ENCODE measurements at places on chromosomes 1 and 21. TPM values are rescaled to one million over a fixed set of nuclear protein-coding genes. Genes with fewer than 3 reads are reported as not detected.

DNA sequence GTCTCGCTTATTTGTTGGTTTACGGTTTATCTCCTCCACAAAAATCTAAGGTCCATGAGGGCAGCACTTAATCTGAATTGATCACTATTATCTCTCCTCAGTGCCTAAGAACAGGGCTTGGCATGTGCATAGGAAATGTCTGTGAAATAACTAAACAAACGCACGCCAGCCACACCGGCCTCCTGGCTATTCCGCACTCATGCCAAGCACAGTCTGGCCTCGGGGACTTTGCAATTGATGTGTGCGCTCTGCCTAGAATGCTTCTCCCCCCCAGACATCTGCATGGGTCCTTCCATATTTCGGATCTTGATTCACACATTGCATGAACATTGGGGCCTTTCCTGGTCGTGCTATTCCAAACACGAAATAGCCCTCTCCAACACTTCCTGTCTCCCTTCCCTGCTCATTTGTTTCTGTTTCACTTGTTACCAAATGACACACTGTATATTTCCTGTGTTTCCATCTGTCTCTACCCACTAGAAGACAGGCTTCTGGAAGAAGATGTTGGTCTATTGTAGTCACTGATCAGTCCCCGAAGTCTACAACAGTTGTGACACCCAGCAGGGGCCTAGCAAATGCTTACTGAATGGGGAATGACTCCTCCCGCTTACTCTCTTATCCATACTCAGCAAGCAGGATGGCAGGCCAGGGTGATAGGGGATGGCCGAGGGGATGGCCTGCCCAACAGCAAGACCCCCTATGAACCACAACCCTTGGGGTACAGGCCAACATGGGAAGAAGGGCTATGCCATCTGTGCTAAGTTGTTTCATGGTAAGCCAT is 93.9 kb downstream of the GLIS1 start:
- no peak overlapping the region for H3K27ac ChIP-seq
- peaks cover 11% of the 10 kb centered on the region for H3K27me3 ChIP-seq
- no peak for DNase-seq
- no peaks in the 10 kb centered on the region for H3K4me1 ChIP-seq
- no peak overlapping the region for H3K4me3 ChIP-seq
- H3K36me3 ChIP-seq: no peaks in the 10 kb centered on the region

GRCh38 chr1:61158591-61158990 is 76.2 kb downstream of the NFIA start:
- H3K4me1 ChIP-seq: peaks cover 7% of the 10 kb centered on the region
- H3K36me3 ChIP-seq: no peaks in the 10 kb centered on the region
- no peak for DNase-seq
- H3K4me3 ChIP-seq: no peak overlapping the region
- H3K27me3 ChIP-seq: peaks cover 30% of the 10 kb centered on the region

- no peak overlapping the region for H3K27ac ChIP-seq
- peak overlapping the region; percentile 39 for H3K4me3 ChIP-seq
- DNase-seq: no peak
- peaks cover 2% of the 10 kb centered on the region for H3K4me1 ChIP-seq
Observed at GRCh38 chr1:1917995-1918900, 831 bp downstream of the TMEM52 start.

DNA sequence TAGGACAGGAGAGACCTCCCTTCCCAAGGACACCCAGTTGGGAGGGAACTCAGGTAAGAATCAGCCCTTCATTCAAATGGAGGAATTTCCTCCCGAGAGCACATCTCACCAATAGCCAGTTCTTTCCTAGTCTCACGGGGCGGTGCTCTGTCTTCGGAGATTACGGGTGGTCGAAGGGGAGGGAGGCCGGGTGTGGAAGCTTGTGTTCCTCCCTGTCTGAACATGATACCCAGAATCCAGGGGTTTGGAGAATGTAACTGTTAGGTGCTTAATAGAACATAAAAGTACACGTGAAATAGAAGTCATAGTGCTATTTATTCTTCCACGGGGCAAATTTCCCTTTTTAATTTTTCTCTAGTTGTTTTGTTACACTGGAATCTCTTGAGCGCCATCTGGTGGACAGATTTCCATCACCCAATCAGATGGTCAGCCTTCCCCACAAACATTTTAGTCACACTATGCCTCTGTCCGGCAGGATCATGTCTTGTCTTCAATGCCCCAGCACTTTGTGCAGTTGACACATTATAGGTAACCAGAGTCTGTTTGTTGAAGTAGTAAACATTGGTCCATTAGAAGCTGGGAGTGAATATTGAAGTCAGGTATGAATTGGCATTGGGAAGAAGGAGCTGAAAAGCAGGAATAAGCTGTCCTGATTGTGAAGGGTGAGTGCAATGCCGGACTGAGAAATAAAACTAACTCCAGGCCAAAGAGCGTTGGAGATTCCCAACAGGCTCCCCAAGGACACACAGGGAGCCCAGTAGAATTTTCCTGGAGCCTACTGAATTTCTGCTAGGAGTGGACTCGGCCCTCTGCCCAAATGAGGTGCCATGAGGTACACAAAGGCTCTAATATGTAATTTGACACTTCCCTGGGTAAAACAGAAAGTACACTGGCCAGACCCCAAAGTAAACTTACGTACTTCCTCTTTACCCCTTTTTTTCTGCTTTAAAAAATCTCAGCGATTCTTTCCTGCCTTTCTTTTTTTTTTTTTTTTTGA is 27.6 kb upstream of the ZNF697 start:
- no peak overlapping the region for H3K27ac ChIP-seq
- H3K4me3 ChIP-seq: peak overlapping the region; percentile 63
- peaks cover 11% of the 10 kb centered on the region for H3K4me1 ChIP-seq
- peak; percentile 52 for DNase-seq

GRCh38 chr1:229258757-229259060 is 12.2 kb upstream of the RAB4A start:
- DNase-seq: no peak
- H3K4me3 ChIP-seq: no peak overlapping the region
- no peak overlapping the region for H3K27ac ChIP-seq
- H3K4me1 ChIP-seq: peaks cover 19% of the 10 kb centered on the region
- H3K36me3 ChIP-seq: no peaks in the 10 kb centered on the region
- H3K27me3 ChIP-seq: peaks cover 2% of the 10 kb centered on the region

DNA sequence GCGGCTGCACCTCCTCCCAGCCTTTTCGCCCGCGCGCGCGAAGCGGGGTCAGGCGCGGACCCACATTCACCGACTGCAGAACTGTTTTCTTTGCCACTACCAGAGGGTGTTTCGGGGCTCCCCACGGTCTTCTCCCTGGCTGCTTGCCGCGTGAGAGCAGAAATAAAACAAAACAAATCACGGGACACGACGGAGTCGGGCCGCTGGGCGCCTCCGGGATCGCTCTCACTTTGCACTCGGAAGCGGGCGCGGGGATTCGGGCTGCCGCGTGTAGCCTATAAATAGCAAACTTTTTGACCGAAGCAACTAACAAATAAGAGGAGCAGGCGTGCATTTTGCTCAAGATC is 412.3 kb upstream of the ESRRG start:
- no peak overlapping the region for H3K27ac ChIP-seq
- H3K4me3 ChIP-seq: peak overlapping the region; percentile 42
- peaks cover 68% of the 10 kb centered on the region for H3K27me3 ChIP-seq
- H3K4me1 ChIP-seq: peaks cover 2% of the 10 kb centered on the region
- DNase-seq: no peak
- no peaks in the 10 kb centered on the region for H3K36me3 ChIP-seq

- peaks cover 6% of the 10 kb centered on the region for H3K27me3 ChIP-seq
- no peak overlapping the region for H3K4me3 ChIP-seq
- no peak for DNase-seq
- peaks cover 3% of the 10 kb centered on the region for H3K4me1 ChIP-seq
Observed at GRCh38 chr1:197284966-197285365, 16.9 kb downstream of the CRB1 start.

DNA sequence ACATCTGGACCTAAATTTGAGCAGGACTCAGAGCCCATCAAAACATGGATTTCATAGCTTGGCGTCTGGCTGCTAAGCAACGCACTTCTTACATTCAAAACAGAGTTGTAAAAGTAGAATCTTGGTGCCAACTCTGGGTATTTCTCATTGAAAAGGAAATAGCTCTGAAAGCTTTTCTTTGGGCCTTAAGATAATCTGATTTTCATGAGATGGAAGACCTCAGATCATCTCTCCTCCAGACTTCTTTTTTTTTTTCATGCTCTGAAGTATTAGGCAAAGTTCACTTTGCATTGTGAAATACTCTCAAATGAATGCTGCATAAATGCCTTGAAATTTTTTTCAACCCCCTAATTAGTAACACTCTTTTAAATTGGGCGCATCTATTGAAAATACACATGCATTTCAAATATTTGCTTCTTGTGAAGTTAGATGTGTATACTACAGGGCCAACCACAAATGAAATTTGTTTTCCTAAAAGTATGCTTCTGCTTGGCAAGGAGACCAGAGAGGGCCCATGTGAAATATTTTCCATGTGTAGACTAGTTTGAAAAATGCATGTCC is 4.2 kb downstream of the ADAMTS5 start:
- no peaks in the 10 kb centered on the region for H3K36me3 ChIP-seq
- H3K4me1 ChIP-seq: no peaks in the 10 kb centered on the region
- no peak overlapping the region for H3K4me3 ChIP-seq

DNA sequence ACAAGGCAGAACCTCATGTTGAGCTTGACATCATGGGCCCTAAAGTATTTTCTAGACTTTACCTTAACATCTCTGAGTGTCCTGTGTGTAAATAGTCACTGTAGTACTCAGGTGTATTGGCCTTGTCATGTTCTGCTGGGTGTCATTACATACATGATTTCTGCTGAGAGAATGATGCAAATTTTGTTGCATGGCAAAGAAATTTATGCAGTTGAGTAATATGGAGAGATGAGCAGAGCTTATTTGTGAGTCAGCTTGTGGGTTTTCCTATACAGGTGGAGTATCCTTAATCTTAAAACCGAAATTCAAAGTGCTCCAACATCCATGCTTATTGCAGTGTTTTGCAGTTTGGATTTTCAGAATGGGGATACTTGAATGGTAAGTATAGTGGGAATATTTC is 36.6 kb downstream of the RGL1 start:
- no peak for DNase-seq
- H3K36me3 ChIP-seq: peaks cover 9% of the 10 kb centered on the region
- H3K27ac ChIP-seq: peak overlapping the region; percentile 89
- no peak overlapping the region for H3K4me3 ChIP-seq
- peaks cover 32% of the 10 kb centered on the region for H3K4me1 ChIP-seq
- H3K27me3 ChIP-seq: no peaks in the 10 kb centered on the region

GRCh38 chr21:32562426-32562825 is 22.9 kb downstream of the TCP10L start:
- H3K27ac ChIP-seq: no peak overlapping the region
- DNase-seq: no peak
- peaks cover 9% of the 10 kb centered on the region for H3K36me3 ChIP-seq

DNA sequence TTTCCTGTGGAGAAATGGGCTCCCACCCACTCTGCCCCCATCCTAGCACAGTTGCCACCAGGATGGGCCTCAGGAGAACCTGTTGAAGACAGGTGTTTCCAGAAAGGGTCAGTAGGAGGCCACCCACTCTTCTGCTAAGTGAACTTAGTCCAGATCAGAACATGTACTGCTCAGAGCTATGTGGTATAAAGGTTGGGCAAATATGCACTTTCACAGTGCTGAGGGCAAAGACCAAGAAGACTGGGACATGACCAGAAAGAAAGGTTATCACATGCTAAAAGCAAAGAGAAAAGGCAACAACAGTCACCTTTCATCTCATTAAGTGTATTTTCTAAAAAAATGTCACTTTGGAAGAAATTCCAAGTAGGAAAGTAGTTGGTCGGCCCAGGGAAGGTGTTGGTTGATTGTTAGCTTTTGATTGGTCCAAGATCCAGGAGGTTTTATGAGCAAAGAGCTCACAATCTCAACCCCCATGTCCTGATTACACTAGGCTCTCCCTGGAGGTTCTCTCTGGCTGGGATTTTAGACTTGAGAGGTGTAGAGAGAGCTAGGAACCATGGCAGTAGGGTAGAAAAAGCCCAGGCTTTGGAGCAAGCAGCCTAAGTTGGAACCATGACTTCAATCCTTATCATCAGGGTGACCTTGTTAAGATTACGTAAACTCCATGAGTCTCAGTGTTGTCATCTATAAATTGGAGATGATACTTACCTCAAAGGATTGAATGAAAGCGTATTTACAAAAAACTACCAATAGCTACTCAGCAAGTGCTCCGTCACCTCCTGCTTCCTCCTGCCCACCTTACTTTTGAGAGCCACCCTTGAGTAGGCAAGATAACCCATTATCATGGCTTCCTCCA is 102.6 kb downstream of the GLUL start:
- H3K27me3 ChIP-seq: peaks cover 4% of the 10 kb centered on the region
- peaks cover 2% of the 10 kb centered on the region for H3K4me1 ChIP-seq
- H3K27ac ChIP-seq: no peak overlapping the region
- no peak overlapping the region for H3K4me3 ChIP-seq

DNA sequence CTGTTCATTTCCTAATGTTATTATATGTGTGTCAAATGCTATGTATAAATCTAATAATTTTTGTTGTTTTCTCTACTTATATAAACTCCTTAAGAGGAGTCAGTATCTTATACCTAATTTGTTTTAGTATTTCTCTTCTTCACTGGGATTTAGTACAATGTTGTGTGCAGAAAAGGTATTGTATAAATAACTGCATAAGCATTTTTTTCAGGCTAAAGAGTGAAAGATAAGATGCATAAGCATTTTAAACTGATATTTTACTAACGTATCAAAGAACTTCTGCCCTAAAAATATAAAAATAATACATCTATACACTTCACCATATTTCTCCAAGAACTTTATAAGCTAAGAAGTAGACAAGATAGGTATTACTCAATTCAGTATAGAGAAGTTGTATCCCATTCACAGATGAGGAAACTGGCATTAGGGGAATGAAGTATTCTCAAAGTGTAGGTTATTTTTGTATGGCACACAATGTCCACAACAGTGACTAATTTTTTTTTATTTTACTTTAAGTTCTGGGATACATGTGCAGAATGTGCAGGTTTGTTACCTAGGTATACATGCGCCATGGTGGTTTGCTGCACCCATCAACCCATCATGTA is 59.3 kb downstream of the NUP210L start:
- DNase-seq: no peak
- no peaks in the 10 kb centered on the region for H3K27me3 ChIP-seq
- H3K4me3 ChIP-seq: no peak overlapping the region

- H3K36me3 ChIP-seq: no peaks in the 10 kb centered on the region
- DNase-seq: no peak
- H3K4me1 ChIP-seq: no peaks in the 10 kb centered on the region
- no peak overlapping the region for H3K4me3 ChIP-seq
Observed at GRCh38 chr1:226574591-226575435, 26.2 kb downstream of the STUM start.

GRCh38 chr1:87968197-87968955 is 639.7 kb downstream of the LMO4 start:
- H3K36me3 ChIP-seq: no peaks in the 10 kb centered on the region
- H3K27me3 ChIP-seq: no peaks in the 10 kb centered on the region
- no peak overlapping the region for H3K4me3 ChIP-seq
- H3K4me1 ChIP-seq: no peaks in the 10 kb centered on the region
- H3K27ac ChIP-seq: no peak overlapping the region

The DIO1 gene
- total RNA-seq: not detected

The GUCA2B gene
- not detected for total RNA-seq

The ZFP69B gene
- 5.4 TPM for total RNA-seq

The FAM110D gene
- 0.07 TPM for total RNA-seq

The GPR52 gene
- total RNA-seq: 1.6 TPM

The UQCRH gene
- total RNA-seq: 262 TPM

The OPRD1 gene
- not detected for total RNA-seq

Data from activated T-helper 2 cell treated with anti-CD3 and anti-CD28 coated beads, Interferon-gamma antibody, Interleukin-2, Interleukin-4, amounts not matched to agents 10 μg/mL and 5 μg/mL and 100 μg/mL, durations not matched to agents 14 hours and 24 hours and 36 hours (primary cell).